ENCODE measurements at places on chromosomes 16 and 17. TPM values are rescaled to one million over a fixed set of nuclear protein-coding genes. Genes with fewer than 3 reads are reported as not detected.

DNA sequence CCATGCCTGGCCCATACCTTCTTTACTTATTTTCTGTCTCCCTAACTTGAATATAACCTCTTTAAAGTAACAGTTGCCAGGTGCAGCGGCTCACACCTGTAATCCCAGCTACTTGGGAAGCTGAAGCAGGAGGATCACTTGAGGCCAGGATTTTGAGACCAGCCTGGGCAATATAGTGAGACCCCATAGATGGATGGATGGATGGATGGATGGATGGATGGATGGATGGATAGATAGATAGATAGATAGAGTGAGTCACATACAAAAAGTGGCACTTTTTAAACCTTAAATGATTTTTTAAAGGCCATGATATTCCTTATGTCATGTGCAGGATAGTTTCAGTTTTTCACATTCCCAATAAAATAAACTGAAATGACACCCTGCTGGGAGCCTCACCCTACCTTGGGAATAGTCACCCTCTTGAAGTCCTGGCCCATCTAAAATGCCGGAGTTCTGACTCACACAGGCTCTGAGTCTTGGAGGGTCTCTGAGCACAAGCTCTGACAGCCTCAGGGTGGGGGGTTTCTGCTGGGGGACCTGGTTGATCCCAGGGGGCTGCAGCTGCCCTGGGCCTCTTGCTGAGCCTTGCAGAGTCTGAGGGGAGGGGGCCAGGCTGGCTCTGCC is 26.2 kb downstream of the CPNE2 start:
- no peak for DNase-seq

GRCh38 chr17:17032131-17032692 is 10.0 kb upstream of the MPRIP start:
- DNase-seq, result peak; percentile 89

GRCh38 chr17:78950870-78951269 is 25.7 kb upstream of the TIMP2 start:
- DNase-seq, result no peak

GRCh38 chr16:89104930-89105571 is 11.4 kb downstream of the ACSF3 start:
- DNase-seq, result no peak

DNA sequence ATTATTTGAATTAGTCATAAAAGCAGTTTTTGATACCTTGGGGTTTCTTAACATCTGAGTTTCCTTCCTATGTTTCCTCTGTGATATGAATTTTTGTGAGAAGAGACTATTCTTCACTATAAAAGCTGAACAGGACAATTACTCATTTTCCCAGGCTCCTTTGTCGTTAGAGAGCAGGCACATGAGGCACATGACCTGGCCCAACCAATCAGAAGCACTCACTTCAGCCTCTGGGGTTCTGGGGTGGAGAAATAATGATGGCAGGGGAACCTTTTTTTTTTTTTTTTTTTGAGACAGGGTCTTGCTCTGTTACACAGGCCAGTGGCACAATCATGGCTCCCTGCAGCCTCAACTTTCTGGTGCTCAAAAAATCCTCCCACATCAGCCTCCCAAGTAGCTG is 145.5 kb upstream of the ASIC2 start:
- no peak for DNase-seq

DNA sequence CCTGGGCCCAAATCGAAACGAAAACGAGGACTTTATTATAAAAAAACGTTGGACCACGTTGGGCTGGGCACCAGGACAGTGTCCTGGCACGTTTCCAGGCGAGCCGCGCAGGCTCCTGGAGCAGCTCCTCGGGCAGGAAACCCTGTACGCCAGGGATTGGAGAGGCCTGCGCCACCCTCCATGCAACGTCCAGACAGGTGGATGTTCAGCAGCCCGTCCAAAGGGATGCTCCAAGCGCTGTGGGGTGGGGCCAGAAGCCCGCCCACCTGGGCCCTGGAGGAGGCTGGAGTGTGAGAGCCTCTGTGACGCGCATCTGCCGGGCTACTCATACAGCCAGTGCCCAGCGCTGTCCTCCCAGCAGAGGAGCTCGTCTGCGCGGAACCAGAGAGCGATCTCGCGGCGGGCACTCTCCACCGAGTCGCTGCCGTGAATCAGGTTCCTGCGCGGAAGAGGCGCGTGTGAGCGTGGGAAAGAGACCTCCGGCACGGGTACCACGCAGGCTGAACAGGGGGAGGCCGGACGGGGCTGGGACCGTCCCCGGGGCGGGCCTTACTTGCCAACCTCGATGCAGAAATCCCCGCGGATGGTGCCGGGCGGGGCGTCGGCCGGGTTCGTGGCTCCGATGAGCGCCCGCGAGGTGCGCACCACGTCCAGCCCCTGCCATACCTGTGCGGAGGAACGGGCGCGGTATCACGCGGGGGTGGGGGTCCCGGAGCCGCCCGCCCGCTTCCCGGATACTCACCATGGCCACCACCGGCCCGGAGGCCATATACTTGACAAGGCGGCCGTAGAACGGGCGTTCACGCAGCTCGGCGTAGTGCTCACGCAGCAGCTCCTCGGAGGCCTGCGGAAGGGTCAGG is 785 bp downstream of the NME3 start:
- DNase-seq, result peak; percentile 47

USP6 gene
- total RNA-seq, result not detected

GRCh38 chr17:45905814-45906213 is 11.5 kb downstream of the MAPT start:
- DNase-seq, result no peak

GRCh38 chr17:78258323-78259191 is 27.1 kb downstream of the TMEM235 start:
- DNase-seq, result peak; percentile 12

DNA sequence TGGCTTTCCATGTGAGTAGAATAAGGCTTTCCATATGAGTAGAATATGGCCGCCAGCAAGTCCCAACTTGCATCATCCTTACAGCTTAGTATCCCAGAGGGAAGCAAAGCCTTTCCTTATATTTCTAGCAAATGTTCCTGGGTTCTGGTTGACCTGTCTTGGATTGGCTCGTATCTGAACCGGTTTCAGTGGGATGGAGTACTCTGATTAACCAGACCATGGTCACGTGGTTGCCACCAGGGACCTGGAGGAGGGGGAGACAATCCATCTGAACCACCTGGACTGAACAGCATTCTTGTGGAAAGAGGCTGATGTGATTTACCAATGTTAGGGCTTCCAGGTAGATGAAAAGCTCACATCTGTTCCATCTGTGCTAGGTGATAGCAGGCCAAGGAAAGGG is 89.0 kb downstream of the SHISA6 start:
- no peak for DNase-seq

DNA sequence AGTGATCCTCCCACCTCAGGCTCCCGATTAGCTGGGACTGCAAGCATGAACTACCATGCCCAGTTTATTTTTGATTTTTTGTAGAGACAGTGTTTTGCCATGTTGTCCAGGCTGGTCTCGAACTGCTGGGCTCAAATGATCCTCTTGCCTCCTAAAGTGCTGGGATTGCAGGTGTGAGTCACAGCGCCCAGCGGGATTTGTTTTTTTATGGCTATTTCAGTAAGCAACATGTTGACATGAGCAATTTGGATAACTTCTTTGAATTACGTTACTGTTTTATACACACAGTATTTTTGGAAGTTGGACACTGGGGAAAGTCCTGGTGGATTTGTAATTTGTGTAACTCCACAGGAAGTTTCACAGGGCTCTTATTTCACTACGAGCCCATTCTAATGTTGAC is 18.5 kb upstream of the RHOT1 start:
- DNase-seq, result peak; percentile 38

DNA sequence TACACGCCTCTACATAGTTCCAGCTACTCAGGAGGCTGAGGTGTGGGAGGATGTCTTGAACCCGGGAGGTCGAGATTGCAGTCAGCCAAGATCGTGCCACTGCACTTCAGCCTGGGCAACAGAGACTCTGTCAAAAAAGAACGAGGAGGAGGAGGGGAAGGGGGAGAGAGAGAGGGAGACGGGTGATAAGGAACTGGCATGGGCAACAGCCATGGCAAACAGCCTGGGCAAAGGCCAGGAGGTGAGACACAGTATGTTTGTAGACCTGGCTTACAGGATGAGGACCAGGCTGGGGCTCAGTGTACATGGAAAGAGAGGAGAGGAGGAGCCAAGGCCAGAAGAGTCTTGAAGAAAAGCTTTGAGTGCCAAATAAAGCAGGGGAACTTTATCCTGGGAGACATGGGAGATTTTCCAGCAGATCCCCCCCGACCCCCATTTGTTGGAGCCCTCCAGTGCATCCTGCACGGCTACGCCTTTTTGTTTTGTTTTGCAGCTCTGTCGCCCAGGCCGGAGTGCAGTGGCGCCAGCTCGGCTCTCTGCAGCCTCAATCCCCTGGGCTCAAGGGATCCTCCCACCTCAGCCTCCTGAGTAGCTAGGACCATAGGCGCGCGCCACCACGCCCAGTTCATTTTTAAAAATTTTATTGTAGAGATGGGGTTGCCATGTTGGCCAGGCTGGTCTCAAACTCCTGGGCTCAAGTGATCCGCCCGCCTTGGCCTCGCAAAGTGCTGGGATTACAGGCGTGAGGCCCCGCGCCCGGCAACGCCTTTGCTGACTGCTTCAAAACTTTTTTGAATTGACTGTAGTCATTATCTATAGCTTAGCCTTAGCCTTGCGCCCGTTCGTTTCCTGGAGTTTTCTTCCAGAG is 1.3 kb upstream of the ALKBH5 start:
- no peak for DNase-seq

DNA sequence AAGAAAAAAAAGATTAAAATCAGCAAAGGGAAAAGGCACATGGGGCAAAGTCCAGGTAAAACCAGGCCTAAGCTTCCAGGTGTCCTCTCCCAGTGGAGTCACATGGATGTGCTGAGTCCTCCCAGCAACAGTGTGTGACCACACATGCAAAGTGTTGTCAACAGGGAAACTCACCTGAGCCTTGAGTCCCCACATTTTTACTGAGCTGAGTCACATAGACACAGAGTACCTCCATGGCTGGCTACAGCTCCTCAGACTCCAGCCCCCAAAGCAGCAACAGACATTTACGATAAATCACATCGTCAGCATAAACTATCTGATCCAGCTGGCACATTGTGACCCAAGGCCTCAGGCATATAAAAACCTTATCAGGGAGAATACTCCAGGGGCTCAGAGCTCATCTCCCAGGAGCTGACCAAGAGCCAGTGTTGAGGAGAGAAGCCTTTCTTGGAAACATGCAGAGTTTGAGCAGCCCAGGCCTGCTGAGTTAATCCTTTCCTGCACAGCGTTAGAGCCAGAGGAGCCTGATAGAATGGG is 20.5 kb downstream of the ERCC4 start:
- DNase-seq, result no peak

- DNase-seq, result peak; percentile 53
Observed at GRCh38 chr17:66542129-66542966, 239.9 kb downstream of the PRKCA start.

- no peak for DNase-seq
Observed at GRCh38 chr17:66670206-66670605, 164.7 kb upstream of the CACNG5 start.

- peak; percentile 56 for DNase-seq
Observed at GRCh38 chr16:4314532-4315185, 1.2 kb upstream of the GLIS2 start.

SLC7A6 gene
- 25.0 TPM for total RNA-seq

KRTAP4-16 gene
- not detected for total RNA-seq

DNA sequence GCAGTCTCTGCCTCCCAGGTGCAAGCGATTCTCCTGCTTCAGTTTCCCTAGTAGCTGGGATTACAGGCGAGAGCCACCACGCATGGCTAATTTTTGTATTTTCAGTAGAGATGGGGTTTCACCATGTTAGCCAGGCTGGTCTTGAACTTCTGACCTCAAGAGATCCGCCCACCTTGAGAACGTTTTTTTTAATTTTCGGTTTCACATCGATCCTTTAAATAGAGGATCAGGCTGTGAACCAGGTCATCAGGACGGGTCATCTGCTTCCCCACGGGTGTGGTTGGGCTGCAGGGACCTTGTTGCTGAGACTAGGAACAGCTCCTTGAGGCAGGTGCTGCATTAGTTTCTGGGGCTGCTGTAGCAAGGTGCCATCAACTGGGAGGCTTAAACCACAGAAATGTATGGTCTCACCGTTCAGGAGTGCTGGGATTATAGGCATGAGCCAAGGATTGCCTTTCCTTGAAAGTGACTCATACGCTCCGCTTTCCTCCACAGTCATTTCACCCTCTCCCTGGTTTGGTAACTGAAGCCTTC is 7.9 kb upstream of the NAGPA start:
- peak; percentile 83 for DNase-seq

GRCh38 chr17:69218986-69219385 is 9.6 kb downstream of the ABCA10 start:
- DNase-seq, result no peak

- no peak for DNase-seq
Observed at GRCh38 chr16:27644165-27644564, 94.2 kb downstream of the KATNIP start.

GRCh38 chr17:13940858-13941665 is 128.2 kb upstream of the COX10 start:
- peak; percentile 32 for DNase-seq

DNA sequence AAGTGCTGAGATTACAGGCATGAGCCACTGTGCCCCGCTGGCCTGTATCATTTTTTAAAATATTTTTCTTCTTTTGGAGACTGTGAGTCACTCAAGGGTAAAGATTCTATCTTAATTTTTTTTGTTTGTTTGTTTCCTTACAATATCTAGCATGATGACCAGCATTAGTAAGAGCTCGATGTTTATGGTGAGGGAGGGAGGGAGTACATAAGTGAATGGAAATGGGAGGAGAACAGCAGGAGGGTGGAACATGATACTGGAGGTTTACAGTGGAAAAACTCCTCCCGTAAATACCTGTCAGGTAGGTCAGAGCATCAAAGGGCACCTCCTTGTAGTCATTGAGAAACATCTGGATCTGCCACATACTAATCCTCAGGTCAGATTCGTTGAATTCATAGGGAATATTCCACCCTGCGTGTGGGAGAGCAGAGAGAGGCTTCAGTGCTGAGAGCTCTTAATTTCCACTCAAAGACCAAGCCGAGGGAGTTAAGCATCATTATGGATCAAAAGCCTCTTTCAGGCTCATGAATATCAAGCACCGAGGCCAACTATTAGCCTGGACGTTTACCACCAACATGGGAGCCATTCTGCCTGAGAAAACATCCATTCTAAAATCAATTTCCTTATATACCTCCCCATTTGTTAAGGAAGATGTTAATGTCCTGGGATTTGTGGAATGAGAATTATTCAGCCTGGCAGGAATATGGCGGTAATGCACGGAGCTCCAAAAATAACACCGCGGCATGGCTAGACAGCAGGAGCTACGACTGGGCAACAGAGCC is 51.8 kb downstream of the LYRM1 start:
- no peak for DNase-seq

- no peak for DNase-seq
Observed at GRCh38 chr17:40321961-40322357, 13.0 kb downstream of the RARA start.

GRCh38 chr17:45435481-45435880 is 2.8 kb upstream of the ARHGAP27 start:
- DNase-seq, result no peak

HBZ gene
- total RNA-seq, result not detected

GRCh38 chr17:70654706-70655105 is 485.4 kb downstream of the KCNJ2 start:
- DNase-seq, result no peak

DNA sequence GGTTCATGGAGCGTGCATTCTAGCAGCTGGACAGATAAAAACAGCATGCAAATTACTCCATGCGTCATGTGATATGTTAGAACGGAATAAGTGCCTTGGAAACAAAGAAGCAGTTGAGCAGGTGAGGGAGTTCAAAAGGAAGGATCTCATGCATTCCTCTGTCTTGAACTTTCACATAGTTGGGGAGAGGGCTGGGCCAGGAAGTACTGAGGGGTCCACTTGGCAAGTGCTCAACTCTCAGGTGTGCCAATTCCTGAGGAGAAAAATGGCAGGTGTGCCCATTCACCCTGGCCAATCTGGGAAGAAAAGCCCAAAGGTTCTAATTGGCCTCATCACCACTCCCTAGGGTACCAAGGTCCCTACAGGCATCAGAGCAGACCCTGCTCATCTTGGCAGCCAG is 67.7 kb downstream of the CES1 start:
- no peak for DNase-seq

Data from IMR-90 (cell line).